IPS DF 19.7 (cell line): ENCODE measurements at places on chromosomes 5 and 9.

DNA sequence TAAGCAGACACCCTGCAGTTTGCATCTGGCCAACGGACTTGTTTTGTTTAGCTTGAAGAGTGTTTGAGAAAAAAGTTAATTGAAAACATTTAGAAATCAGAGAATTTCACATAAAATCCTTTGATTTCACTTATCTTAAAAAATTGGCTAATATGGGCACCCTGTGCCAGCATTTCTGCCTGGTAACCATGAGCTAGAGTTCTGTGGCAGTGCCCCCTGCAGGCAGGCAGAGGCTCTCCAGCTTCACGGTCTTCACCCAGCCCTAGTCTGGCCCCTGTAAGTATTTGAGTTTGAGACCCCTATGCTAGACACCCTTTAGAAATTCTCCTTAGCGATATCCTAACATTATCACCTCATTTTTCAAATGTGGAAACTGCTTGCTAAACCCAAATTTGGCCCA is 18.8 kb upstream of the FANCC start:
- DNase-seq, result no peak

DNA sequence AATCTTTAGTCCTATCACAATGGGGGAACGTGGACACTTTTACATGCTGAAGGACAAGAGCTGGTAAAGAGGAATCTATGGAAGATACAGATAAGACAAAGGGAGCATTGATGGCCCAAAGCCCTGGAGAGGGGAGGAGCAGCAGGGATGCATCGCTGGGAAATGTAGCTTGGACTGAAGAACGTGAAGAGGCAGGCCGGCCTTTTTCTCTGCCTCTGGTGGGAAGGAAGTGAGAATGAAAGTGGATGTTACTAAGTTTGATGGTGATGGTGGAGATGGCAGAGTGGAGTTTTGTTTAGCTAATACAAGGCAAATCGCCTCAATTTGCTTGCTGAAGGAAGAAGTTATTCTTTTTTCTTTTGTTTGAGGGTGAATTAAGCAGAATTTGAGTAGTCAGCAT is 124.6 kb upstream of the TAF11L2 start:
- DNase-seq, result no peak

- no peak for DNase-seq
Observed at GRCh38 chr9:77939149-77939668, 92.4 kb downstream of the GNAQ start.

- DNase-seq, result no peak
Observed at GRCh38 chr5:106894964-106895363, 775.8 kb downstream of the EFNA5 start.

- DNase-seq, result no peak
Observed at GRCh38 chr5:171673840-171674239, 111.8 kb upstream of the SMIM23 start.

GRCh38 chr9:86507212-86507630 is 153.0 kb upstream of the TUT7 start:
- DNase-seq, result no peak

DNA sequence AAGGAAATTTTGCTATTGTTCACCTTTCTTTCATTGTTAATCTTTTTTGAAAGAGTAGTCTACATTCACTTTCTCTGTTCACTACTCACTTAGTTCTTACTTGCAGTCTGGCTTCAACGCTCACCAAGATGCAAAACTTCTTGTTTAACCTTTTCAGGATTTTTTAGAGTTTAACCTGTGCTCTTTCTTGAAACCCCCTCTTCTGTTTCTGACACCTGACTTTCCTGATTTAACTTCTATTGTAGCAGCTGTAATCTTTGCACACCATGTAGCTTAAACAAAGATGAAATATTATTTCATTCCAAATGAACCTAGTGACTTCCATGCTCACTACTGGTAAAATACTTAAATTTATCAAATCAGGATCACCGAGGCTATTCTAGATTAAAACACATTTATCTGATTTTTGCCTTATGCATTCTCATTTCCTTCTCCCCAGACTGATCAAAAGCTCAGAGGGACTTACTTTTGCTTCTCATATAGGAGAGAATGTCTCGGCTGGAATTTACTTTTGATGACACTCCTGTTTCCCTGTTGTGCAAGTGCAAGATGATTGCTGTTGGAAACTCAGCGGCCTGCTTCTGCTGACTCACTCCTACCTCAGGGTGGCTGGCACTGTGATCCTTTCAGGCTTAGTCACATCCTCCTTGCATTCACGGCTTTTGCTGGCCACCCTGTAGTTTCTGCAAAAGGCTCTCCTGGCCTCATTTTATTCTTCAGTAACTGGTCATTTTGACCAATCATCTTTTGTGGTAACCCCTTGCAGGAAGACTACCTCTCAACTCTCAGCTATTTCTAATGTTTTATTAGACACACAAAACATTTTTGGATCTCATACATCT is 109.3 kb upstream of the IFNE start:
- peak; percentile 60 for DNase-seq

GRCh38 chr5:36998578-36998977 is 122.0 kb downstream of the NIPBL start:
- DNase-seq, result no peak

- no peak for DNase-seq
Observed at GRCh38 chr5:20536341-20536740, 548.3 kb upstream of the CDH18 start.

DNA sequence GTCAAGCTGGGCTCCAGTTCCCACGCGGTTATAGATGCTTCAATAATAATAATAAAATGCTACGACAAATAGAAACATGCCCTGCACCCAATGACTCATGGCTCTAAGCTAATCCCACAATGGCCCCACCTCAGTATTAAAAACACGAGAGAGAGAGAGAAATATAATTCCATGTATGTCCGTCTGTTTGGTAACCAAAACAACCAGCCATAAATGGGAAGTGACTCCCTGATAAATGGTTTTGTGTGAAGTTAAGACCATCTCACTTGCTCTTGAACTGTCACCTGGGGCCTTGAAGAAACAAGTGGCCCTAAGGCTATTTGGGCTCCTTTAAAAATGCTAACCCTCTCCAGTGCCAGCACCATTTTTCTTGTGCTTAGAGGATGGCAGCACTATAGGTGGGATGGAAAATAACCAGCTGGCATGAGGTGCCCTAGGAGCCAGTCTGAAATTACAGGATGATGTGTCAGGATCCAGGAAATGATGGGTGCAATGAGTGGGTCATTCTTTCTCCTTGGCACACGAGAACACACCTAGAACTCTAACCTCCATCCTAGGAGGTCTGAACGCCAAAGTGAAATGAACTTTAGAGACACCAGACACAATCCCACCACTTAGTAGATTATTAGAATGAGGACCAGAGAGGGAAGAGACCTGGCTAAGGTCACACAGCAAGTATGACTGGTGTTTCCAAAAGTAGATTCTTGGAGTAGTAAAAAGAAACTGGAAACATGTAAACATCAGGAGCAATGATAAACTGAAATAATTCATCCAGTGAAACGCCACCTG is 35.7 kb upstream of the ADRB2 start:
- DNase-seq, result no peak

DNA sequence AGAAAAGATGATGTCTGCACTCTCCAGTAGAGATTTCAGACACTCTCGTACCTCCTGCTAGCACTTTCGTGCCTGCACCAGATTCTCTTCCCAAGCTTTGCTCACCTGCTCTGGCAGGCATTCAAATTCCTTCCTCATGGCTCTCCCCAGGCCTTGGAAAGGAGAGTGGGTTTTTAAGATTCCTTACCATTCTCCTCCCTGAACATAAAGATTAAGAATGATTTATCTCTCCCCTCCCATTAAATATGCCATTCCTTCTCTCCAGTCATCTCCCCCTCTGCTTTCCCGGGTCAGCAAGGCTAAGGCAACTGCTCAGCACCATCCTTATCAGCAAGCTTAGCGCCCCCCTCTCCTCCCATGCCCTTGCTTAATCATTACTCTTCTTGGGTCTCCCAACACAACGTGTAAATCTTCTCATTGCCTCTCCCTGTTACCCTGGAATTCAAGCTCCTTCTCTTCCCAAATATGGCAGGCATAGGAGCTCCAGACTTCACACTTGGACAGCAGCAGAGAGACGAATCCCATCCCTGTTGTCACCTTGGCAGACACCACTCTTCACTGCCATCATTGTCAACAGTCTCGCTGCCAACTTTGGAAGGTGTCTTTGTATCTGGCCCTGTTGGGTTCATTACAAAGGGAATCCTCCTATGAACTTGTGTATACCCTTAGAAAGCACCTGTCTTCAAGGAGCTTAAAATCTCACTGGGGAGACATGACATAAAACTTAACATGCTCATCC is 332.9 kb downstream of the SLIT3 start:
- DNase-seq, result no peak

DNA sequence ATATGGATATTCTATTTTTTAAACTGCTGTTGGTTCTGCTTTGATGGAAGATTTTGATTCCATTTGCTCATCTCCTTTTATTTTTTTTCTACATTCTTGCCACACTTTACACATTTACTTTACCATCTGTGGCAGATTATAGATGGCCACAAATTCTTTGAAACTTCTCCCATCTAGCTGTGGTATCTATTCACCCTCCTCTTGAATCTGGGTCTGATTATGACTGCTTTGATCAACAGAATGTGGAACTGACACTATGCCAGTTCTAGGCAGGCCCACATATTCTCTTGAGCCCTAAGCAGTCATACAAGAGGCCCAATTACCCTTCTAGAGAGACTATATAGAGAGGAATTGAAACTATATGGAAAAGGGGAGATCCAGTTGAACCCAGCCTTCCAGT is 439.0 kb upstream of the PTGER4 start:
- DNase-seq, result no peak

DNA sequence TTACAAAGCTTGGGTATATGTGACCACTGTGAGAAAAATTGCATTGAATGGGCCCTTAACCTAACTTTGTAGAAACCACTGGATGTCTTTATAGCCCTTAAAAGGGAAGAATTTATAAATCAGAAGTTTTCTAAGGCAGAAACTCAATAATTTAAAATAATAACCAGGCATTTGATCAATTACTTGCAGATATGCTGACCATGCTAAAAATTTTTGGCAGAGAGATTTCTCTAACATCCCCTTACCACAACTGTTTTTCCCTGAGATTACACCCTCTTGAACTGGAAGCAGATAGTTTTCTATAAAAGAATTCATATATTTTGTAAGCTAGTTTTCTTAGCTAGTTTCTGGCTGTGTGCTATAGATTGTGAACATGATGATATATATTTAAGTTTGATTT is 428.3 kb downstream of the KIF4B start:
- no peak for DNase-seq

GRCh38 chr5:93503598-93504067 is 77.4 kb downstream of the NR2F1-AS1 start:
- DNase-seq, result no peak

- no peak for DNase-seq
Observed at GRCh38 chr9:32644698-32645097, 9.2 kb upstream of the TAF1L start.

DNA sequence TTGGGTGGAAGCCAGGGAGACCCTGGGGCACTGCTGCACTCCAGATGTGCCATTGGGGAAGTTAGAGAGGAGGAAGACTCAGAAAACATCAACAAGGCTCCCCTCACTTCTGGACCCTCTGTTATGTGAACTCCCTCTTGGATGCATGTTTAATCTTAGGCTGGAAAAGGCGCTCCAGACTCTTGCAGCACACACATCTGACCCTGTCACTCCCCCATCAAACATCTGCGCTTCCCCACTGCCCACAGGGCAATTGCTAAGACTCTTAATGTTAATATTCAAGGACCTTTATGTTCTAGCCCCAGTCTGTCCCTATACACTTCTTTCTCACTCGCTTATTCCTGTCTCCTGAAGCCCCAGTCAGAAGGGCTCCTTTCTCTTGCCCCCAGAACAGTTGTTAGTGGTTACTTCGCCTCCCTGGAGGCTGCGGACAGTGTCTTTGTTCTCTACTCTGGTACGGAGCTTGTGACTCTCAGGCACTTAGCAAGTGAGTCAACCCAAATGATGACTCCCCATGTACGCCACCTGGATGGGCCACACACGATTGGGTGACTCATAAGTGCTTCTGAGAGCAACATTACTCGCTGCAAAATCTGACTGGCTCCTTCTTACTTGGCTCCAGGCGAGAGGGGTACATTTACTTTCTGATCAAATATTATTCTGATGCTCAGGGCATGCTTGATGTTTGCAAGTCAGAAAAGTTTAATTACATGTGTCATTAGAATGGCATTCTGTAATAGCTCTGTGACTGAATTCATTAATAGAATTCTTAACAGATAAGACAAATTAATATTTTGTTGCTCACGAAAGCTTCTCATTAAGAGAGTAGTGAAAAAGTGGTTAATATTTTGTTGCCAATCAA is 193.6 kb downstream of the HSPA4 start:
- no peak for DNase-seq

DNA sequence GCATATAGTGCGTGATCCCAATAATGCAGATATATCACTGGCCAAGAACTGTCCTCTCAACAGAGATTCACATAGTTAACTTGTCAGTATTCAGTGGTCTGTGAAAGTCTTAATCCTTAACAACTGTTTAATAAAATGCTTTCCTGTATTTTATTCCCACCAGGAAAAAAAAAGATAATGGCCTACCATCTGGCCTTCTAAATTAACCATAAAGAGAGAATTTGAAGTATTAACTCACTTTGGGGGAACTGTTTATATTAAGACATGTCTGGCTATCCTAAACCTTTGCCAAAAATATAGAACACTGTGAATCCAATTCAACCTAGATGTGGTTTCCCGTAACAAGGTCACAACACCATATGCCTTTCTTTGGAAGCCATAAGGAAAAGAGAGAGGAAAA is 818 bp upstream of the FREM1 start:
- no peak for DNase-seq

DNA sequence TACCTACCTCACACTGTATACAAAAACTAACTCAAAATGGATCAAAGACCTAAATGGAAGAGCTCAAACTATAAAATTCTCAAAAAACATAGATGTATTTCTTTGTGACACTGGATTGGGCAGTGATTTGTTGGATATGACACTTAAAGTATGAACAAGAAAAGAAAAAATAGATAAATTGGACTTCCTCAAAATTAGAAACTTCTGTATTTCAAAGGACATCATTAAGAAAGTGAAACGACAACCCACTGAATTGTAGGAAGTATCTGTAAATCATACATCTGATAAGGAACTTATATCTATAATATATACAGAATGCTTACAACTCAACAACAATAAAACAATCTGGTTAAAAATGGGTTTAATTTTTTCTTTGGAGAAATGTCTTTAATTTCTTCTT is 96.7 kb downstream of the NRG2 start:
- no peak for DNase-seq

DNA sequence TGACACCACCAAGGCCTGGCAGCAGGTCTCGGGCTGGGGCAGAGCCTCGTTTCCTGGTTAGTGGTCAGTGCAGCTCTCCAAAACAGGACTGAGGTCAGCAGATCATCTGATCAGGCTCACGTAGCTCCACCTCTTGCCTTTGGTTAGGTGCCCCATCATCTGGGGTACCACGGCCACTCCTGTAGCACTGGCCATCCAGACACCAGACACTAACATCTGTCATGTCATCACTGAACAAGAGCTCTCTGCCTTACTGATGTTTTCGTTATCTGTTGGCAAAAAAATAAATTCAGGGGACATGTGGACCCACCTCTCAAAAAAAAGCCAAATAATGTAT is 29.9 kb upstream of the MED10 start:
- no peak for DNase-seq

DNA sequence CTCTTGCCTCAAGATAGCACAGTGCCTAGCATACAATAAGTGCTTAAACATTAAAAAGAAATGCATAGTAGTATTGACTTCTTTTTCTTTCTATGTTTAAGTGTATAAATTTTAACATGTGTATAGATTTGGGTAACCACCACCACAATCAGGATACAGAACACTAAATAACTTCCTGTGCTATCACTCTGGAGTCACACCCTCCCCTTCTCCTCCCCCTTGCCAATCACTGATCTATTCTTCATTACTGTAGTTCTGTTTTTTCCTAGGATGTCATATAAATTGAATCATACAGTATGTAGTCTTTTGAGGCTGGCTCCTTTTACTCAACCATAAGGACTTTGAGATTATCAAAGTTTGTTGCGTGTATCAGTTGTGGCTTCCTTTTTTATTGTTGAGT is 68.5 kb downstream of the OSTF1 start:
- DNase-seq, result no peak
